HCT116 (cell line): ENCODE measurements at places on chromosomes 1 and 21.

DNA sequence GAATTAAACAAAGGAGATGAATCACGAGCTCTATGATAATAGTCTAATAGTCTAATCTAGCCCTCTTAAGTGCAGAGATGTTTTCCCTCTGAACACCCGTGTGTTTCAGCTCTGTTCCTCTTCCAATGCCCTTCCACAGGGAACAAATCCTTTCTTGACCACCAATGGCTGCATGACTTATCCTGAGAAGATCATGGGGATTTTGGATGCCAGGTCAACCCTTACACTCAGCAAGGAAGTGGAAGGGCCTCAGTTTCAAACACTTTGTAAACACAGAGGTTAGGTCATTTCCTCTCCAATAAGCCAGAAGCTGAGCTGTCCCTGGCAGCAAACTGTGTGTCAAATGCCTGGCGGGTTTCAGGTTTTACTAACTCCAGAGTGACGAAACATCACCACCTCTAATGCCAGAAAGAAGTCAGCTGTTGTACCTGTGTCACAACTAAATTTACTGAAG, 200.0 kb downstream of the GABPA start:
- DNase-seq = no peak

- DNase-seq = no peak
Observed at GRCh38 chr1:226003502-226004170, 4.5 kb upstream of the SDE2 start.

GRCh38 chr21:17467829-17468228, 45.0 kb upstream of the CXADR start:
- no peak for DNase-seq

DNA sequence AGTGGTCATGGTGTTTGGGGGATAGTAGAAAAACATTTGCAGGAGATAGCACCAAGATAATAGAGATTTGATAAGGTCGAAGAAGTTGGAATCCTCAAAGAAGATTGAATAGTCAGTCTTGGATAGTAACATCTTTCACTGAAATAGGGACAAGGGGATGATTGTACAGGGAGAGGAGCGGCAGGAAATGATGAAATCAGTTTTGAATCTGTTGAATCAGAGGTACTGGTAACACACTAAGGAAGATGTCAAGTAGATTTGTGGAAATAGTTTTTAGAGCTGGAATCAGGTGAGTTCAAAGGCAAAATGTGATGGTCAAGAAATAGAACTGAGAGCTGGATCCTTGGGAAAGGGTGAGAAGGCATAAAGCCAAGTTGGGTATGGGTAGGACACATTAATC, 26.5 kb downstream of the CAP1 start:
- DNase-seq = no peak

GRCh38 chr1:151871284-151872030, 17.9 kb upstream of the THEM5 start:
- DNase-seq = no peak

GRCh38 chr1:217012659-217013058, 289.4 kb upstream of the ESRRG start:
- DNase-seq = no peak

DNA sequence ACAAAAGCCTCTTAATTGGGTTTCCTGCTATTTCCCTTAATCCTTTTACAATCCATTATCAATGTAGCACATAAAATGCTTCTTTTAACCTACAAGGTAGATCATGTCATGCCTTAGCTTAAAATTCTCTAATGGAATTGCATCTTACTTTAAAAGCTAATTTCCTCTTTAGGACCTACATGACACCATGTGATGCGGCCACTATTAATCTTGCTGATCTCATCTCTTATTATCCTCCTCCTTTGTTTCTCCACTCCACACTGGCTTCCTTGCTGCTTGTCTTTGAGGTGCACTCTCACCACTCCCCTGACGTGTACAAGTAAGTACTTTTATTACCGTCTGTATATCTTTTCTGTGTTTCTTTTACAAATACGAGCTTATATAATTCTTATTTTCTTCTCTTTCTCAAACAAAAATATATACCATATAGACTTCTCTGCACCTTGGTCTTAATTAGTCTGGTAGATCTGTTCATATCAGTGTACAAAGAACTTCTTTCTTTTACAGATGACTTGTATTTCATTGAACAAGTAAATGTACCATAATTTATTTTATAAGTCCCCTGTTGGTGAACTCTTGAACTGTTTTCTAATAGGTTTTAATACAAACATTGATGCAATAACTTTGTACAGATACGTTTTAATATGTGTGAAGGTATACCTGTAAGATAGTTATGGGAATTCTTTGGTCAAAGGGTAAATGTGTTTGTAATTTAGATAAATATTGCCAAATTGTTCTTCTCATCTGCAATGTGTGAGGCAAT, 28.2 kb downstream of the GPR88 start:
- no peak for DNase-seq

DNA sequence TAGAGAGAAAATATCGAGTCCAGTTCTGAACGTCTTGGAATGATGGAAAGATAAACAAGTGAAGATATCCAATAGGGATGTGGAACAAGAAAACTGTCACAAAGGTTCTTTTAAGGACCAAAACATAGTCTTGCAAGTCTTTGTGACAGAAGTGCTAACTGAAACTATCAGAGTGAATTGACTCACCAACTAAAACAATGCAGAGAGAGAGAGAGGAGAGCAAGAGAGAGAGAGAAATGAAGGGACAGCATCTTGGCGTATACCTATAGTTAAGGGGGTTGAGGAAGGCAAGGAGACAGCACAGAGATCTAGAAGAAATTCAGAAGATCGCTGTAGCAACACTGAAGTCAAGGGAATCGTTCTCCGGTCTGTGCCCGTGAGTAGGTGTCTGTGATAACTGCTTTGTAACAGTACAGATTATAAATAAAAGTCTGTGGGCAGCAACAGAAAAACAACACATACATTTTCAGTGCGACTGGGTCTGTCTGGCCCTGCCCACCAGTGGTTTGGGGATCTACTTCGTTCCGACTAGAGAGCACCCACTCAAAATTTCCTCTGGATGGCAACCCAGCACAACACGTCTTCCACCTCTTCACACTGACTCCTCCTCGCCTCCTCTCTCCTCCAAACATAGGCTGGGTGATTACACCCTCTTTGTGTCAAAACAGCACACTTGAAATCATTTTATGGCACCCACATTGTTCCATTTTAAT, 4.8 kb upstream of the COA6 start:
- DNase-seq = no peak

DNA sequence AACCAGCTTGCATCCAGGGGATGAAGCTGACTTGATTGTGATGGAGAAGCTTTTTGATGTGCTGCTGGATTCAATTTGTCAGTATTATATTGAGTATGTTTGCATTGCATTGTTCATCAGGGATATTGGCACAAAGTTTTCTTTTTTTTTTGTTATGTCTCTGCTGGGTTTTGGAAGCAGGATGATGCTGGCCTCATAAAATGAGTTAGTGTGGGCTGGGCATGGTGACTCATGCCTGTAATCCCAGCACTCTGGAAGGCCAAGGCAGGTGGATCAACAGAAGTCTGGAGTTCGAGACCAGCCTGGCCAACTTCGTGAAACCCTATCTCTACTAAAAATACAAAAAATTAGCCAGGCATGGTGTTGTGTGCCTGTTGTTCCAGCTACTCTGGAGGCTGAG, 8.6 kb downstream of the OR2L3 start:
- DNase-seq = no peak

DNA sequence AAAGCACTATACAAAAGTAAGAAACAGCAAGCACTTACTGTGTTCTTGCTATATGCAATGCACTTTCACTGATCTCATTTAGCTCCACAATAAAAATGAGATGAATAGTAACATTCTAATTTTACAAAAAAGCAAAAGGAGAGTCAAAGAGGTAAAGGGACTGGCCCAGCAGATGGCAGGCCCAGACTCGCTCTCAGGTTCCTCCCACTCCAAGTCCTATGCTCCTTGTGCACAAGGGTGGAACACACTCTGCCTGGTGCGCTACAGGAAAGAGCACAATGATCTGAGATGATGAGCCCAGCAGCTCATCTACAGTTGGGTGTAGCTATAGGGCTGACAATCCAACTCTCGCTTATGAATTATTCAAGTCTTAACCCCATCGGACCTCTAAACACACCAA, 94.1 kb upstream of the LYST start:
- DNase-seq = no peak

DNA sequence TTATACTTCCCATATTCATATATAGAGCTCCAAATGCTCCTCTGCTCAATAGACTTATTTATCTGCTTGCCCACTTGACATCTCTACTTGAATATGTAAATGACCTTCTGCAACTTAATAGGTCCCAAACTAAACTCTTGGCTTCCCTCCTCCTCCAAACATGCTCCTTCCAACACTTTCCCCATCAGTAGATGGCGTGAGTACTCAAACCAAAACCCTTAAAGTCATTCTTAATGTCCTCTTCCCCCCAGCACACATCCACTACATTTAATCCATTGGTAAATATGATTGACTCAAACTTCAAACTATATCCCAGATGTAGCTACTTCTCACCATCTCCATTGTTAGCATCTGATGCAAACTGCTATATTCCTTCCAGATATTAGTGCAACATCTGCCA, 48.5 kb upstream of the PBX1 start:
- no peak for DNase-seq

- no peak for DNase-seq
Observed at GRCh38 chr1:174989536-174990220, 10.1 kb upstream of the CACYBP start.

DNA sequence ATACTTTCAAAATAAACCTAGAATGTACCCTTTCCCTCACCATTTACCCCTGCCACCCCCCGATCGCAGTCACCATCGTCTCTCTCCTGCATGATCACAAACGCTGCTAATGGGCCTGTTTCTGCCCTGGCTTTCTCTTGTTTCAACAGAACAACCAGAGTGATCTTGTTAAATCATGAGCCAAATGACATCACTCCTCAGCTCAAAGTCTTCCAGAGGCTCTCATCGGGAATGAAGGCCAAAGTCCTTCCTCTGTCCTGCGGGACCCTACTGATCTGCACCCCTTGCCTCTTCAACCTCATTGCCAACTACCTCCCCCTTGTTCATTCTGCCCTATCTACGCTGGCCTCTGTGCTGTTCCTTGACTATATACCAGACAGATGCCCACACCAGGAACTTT, 39.4 kb upstream of the PTGFRN start:
- no peak for DNase-seq

DNA sequence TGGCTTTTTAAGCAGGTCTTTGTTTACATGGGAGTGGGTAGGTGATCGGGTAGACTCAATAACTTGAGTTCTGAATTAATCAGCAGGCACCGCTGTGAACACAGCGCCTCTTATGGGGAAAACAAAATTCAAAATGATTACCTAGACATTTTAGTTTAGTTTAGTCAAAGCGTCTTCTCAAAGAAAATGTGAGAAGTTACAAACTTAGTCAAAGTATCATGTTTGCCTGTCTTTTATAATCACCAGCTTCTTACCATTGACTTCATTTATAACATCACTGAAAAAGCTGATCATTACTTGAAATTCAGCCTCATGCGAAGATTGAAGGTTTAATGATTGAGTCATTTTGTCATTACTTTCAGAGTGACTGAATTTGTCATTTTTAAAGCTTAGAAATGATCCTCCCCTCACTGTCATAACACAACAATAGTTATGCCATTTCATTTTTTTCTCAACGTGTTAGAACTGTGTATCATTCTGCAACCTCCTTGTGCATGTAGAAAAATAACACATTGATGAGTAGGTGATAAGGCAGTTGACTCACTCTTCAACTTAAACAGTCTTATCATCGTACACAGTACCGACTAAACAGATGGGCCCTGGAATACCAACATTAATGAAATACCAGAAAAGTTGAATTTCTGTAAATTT, 188.5 kb downstream of the NFIA start:
- DNase-seq = no peak

- DNase-seq = no peak
Observed at GRCh38 chr1:162087111-162087510, 17.6 kb downstream of the NOS1AP start.

- no peak for DNase-seq
Observed at GRCh38 chr1:171793636-171794035, 12.2 kb downstream of the METTL13 start.
